ENCODE measurements at places on chromosomes 11 and 22.

DNA sequence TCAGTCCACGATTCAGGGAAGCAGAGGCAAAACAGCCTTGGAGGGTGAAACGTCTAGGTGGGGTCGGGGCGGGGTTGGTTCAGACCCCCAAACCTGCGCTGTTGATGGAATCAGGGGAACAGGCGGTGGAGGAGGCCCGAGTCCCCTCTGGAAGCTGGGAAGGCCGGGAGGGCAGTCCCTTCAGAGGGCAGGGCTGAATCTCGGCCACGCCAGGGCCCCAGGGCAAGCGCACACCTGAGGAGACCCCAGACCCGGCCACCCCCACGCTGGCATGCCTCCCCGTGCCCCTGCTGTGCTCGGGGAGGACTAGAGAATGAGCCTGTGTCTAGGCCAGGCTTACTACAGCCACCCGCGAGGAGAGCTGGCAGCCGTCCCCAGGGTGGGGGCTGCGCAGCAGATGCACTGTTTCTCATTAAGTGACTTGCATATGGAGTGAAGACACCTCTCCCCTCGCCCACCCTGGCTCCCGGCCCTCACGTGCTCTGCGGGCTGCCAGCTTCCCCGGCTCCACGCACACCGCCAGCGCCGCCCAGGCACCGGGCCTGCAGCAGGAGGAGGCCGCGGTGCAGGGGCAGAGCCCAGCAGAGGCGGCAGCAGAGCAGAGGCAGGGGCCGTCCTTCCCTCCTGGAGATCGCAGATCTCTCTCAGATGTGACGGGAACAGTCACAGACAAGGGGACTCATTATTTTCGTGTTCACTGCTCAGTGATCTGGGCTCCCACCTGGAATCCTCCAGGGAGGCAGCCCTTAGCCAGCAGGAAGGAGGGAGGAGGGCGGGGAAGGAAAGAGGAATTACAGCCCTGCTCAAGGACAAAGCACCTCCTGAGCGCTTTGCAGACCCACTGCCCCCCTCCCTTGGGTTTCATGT is 47.1 kb upstream of the OPCML start:
- DNase-seq = no peak

DNA sequence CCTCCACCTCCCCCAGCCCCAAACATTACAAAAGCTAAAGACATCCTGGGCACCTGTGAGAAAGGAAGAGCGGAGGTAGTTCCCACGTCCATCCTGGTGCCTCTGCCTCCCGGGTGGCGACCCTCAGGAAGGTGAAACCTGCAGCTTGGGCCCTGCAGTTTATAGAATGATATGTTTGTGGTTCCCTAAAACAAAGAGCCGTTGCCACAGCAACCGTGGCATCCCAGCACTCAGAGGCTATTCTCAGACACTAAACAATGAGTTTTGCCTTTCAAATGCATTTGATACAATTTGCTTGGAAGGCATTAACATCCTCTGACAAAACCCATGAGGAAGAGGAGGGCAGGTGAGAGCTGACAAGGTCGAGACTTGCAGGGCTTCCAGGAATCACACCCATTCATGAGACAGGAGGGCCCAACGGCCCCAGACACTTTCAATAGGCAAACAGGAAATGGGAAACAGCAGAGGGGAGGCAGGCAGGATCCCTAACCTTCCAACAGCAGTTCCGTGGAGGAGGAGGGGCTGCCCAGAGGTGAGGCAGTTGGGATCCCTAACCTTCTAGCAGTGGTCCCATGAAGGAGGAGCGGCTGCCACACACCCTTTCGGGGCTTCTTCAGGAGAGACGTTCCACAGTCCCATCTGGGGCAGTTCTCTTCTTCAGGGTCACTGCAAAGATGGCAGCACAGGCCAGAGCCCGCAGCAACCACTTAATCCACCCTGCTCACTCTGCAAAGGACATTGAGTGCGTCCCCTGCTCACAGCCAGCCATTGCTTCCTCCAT is 379.2 kb downstream of the SHANK2 start:
- DNase-seq = peak; percentile 85

GRCh38 chr22:33038836-33039235 is 19.3 kb downstream of the SYN3 start:
- no peak for DNase-seq

- DNase-seq = no peak
Observed at GRCh38 chr22:49303781-49304461, 523.8 kb downstream of the BRD1 start.

DNA sequence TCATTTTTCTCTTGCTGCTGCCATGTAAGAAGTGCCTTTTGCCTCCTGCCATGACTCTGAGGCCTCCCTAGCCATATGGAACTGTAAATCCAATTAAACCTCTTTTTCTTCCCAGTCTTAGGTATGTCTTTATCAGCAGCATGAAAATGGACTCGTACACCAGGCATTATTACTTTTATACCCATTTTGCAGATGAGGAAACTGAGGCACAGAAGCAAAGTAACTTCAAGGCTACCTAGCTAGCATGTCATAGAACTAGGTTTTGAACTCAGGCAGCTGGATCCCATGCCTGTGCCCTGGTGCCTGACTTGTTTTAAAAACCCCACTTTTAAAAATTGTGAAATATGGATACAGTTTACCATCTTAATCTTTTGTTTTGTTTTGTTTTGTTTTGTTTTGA is 25.8 kb downstream of the KIAA1671 start:
- no peak for DNase-seq

- no peak for DNase-seq
Observed at GRCh38 chr11:34208266-34209135, 103.1 kb downstream of the NAT10 start.

- peak; percentile 93 for DNase-seq
Observed at GRCh38 chr11:60658409-60658808, 41.0 kb upstream of the MS4A8 start.

- no peak for DNase-seq
Observed at GRCh38 chr11:2912498-2912897, 16.7 kb downstream of the PHLDA2 start.

DNA sequence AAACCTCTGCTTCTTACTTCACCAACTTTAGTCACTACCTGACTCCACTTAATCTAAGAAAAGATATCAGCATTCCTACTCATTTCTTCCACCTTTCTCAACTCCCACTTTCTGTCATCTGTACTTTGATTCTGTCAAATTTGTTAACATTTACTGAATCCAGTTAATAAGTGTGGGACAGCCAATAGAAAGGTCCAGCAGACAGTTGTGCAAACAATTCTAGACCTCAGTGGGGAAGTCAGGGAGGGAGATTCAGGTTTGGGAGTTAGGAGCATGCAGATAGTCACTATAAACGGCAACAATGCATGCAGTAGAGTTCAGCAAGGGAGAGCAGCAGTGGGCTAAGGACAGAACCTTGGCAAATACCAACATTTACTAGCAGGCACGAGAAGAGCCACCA is 4.1 kb downstream of the FBXO3 start:
- no peak for DNase-seq

- DNase-seq = peak; percentile 6
Observed at GRCh38 chr11:132037956-132038355, 667.5 kb downstream of the NTM start.

DNA sequence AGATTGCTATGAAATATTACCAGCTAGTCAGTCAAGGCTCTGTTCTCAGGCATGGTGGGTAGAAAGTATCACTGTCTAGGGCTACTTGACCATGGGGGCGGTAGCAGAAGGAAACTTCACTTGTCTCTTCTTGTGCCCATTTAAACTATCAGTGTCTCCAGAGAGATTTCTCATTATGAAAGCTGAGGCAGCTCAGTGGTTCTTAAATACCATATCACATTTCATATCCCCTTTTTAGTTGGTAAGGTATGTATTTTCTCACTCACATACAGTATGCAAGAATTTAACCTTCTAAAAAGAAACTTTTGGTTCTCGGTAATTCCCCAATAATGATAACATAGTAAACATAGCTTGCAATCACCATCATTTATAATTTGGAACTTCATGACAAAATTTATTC is 1180.0 kb upstream of the TENM4 start:
- no peak for DNase-seq

DNA sequence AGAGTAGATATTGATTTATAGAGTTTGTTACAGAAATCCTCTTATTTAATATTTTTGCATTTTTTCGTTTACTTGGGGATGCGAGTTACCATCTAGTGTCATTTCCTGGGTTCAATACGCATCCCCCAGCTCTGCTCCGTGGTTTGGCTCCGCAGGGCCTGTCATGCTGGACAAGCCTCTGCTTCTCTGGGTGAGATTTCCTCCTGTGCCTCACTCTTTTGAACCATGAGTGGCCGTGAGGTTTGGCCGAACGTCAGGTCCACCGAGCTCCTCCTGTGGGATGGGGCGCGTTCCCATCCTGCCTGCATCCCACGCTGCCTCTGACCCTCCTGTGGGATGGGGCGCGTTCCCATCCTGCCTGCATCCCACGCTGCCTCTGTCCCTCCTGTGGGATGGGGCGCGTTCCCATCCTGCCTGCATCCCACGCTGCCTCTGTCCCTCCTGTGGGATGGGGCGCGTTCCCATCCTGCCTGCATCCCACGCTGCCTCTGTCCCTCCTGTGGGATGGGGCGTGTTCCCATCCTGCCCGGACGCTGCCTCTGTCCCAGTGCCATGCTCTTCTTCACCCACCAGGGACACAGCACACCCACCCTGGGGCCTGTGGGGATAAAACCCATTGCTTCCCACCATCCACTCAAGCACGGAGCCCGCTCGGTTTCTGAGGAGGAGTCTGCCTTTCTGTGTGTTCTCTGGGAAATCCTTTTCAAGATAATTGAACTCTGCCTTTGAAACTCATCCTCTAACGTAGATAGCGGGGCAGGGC is 506.8 kb downstream of the BRD1 start:
- no peak for DNase-seq

- DNase-seq = no peak
Observed at GRCh38 chr11:76510060-76511047, 65.5 kb downstream of the EMSY start.

DNA sequence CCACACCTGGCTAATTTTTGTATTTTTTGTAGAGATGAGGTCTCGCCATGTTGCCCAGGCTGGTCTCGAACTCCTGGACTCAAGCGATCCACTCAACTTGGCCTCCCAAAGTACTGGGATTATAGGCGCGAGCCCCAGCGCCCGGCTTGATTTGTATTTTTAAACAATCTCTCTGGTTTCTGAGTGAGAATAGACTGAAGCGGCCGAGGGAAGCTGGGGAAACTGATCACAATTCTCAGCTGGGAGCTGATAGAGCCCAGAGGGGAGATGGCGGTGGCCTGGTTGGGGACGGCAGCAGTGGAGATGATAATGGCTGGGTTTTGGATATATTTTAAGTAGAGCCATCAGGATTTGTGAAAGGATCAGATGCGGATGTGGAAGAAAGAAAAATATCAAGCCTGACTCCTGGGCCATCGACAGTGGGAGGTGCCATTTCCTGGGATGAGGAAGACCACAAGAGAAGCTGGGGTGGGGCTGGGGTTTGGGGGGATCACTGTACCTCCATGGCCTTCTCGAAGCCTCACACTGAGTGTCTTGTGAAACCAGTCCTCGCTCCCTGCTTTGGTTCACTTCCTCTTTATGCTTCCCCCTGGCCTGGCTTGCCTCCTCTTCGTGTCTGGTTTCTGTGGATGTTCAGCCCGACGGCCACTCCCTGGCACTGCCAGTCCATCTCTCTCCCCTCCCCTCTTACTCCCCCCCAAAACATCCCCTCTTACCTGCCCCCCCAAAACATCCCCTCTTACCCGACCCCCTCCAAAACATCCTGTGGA is 51.9 kb downstream of the IGLL1 start:
- no peak for DNase-seq

DNA sequence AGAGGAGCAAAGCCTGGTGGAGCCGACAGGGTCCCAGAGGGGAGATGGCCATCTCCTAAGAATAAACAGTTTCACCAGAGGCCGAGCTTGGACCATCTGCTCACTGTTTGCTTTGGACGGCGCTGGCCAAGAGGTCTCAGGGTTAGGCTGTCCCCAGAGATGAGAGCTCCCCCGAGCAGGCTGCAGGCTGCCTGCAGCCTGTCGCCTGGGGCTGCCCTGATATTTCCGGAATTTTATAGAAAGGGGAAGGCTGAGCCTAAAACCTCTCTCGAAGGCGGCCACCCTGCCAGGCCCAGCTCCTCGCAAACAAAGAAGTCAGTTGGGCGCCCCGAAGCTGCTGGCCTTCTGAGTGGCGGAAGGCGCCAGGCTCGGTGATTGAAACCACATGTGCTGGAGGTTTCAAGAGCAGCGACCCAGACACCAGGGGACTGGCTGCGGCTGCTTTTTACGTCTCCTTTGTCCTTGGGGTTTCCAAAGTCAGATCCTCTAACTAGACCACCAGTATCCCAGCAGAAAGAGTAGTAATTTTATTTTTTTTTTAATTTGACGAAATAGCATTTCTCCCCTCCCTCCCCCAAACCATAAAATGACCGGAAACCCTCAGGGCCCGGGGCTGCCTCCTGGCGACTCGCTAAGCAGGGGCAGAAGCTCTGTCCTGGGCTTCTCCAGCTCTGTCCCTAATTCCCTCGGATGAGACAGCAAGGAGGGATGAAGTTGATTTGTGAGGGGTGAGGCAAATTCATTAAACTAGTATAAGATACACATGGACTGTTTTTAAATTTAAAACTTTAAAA is 57.4 kb downstream of the CLMP start:
- no peak for DNase-seq

DNA sequence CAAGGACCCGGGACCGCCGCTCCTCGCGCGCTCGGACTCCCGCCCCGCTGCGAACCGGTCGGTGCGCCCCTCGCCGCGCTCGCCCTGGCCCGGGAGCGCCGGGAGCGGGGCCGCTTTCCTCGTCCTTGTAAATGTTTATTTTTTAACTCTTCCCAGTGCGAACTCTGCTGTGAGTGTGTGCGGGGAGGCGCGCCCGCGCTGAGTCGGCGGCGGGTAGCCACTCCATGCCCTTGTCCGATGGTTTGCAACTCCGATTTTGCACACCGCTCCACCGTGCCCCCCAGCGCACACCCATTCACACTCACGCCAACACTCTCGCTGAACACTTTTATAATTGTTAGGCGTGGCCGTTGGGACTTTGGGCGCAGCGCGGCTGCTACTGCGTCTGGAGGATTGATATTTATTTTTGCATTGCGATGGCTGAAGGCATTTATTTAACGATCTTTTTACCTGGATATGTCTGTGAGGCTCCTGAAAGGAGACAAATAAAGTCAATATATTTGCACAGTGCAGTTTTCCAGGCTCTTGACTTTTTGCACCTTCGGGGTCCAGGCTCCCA is 1.0 kb downstream of the C11orf96 start:
- DNase-seq = no peak

GRCh38 chr11:6833356-6833755 is 12.1 kb upstream of the OR10A5 start:
- DNase-seq = no peak

DNA sequence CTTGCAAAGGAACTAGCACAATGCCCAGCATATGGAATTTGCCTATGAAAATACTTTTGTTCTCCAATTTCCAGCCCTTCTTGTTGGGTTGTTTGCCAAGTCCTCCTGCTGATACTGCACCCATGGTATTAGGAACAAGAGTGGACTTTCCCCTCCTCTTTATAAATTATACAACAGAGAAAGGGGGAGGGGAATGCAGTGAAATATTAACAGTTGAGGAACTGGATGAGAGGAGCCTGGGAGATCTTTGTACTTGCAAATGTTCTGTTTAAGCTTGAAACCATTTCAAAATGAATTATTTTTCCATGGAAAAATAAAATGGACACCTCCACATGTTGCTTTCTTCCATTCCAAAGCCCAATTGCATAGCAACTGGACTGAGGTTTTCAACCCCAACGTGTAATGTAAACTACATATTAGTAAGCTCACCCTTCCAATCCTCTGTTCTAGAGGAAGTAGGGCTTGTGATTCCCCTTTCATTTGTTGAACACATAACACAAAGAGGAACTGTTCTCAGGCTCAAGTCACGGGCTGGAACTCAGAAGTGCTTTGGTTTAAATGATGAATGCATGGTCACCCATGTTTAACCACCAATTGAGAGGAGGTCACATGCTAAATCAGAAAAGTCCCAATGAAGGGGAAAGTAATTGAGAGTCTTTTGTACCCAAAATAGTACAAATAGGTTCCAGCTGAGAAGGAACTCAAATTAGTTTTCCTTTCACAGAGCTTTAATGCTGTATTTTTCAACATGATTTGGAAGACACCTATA is 66.2 kb upstream of the ZC3H12C start:
- no peak for DNase-seq

Data from NCI-H748 treated with DMSO at 0.1 percent for 48 hours (cell line).